Stimulated activated CD4-positive, alpha-beta T cell treated with anti-CD3 and anti-CD28 coated beads, TNF-alpha, amount 100 ng/mL, for 48 hours (primary cell): ENCODE measurements at places on chromosomes 16 and 17.

DNA sequence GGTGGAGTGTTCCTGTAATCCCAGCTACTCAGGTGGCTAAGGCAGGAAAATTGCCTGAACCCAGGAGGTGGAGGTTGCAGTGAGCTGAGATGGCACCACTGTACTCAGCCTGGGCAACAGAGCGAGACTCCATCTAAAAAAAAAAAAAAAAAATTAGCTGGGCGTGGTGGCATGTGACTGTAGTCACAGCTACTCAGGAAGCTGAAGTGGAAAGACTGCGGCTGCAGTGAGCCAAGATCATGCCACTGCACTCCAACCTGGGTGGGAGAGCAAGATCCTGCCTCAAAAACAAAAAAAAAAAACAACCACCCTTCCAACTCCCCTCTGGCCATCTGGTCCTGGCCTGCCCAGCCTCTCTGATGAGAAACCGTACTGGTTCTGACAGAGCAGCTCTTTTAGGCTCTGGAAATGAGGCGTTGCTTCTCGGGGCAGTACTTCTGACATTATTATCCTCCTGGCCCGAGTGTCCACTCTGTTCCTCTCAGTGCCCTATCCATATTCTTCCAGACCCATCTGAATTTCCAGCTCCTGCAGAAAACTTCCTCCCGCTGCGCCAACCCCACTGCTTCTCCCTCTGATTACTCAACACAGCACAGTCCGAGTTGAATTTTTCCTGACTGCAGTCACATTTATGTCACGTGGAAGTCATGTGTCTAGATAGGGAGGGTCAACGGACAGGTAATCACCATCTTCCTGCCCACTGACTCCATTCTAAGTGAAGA lies 13.3 kb downstream of the GGA2 start:
- no peak for DNase-seq

DNA sequence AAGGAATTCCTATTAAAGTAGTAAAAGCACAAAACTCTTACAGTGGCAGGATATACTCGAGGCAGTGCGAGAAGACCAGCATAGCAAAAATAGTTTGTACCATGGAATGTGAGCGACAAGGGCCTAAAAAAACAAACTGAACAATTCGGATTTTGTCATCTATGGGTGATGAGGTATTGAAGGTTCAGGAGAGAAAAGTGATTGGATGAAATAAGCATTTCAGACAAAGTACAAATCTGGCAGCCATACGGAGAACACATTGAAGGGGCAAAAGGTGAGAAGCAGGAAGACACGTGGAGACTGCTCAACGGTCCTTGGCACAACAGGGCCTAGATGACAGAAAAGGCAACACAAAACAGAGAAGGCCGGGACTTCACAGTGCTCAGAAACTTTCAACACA lies 22.5 kb downstream of the MYH10 start:
- no peak for DNase-seq

GRCh38 chr17:49739641-49740271 lies 24.2 kb downstream of the FAM117A start:
- DNase-seq = peak; percentile 72

DNA sequence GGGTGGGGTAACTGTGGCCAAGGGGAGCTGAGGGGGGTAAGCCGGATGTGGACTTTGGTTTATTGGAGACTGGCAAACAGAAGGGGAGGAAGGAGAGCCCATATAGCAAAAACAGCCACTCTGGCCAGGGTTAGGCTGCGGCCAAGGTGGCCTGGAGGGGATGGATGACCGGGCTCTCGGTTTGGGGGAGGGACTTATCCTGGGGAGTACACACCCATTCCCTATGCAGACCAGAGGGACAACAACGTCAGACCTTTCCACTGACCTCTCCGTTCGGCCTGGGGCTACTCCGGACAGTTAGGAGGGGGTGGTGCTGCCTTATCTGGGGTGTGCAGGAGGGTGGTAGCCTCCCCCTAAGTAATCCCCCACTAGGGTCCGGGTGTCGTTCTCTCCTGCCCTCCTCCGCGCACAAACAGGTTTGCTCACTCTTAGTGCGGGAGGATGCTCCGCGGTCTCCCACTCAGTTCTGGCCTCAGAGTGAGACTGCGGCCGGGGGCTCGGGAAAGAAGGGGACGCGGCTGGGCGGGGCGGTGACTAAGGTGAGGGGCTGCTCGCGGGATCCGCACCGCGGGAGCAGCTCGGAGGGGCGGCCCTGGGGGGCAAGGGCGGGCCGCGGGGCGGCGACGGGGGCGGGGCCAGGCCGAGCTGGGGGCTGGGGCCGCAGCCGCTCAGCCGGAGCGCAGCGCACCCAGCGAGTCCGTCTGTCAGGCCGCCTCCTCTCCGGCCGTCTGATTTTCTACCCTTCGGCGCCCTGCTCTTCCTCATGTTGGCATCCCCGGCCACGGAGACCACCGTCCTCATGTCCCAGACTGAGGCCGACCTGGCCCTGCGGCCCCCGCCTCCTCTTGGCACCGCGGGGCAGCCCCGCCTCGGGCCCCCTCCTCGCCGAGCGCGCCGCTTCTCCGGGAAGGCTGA lies at the start of gene WNK4:
Gene WNK4, plus strand, starts transcription at position 675 of the 915 bp plus-strand sequence. Its CDS starts 89 bp downstream, at position 764.
- DNase-seq = no peak

- DNase-seq = no peak
Measured at GRCh38 chr17:13933441-13934276, 135.6 kb upstream of the COX10 start.

GRCh38 chr17:10243883-10244844 lies 45.8 kb upstream of the GAS7 start:
- no peak for DNase-seq

- no peak for DNase-seq
Measured at GRCh38 chr17:81528651-81529436, 667 bp downstream of the FSCN2 start.

- no peak for DNase-seq
Measured at GRCh38 chr16:64138006-64138405, 983.9 kb downstream of the CDH11 start.

DNA sequence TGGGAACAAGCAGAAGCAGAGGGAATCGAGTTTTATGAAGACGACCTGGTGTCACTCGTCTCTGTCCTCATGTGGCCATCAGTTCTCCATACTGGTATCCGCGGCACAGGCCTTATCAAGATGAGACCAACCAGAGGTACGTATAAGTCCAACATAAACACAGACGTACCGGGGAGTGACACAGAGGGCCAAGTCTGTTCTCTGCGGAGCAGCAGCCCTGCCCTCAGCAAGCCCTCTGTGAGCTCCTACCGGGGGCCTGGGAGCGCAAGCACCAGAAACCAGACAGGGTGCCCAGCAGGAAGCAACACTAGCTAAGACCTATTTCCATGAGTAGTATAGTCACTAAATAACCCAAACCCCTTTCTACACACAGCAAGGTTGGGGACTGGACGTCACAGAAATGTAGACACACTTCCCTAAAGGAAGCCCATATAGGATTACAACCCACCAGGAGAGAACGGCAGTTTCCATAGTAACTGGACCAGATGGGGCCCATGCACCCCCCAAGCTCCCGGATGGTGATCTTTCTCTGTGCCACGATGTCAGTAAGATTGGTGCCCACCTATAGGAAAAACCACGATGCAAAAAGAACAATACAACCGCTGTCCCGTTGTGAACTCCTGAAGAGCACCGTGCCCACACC lies 911 bp downstream of the ARL16 start:
- DNase-seq = no peak
